ENCODE measurements at places on chromosomes 12 and 14.

GRCh38 chr12:93363841-93364297 is 13.9 kb upstream of the NUDT4 start:
- no peak for DNase-seq

GRCh38 chr12:2834581-2835491 is at the start of gene NRIP2:
TSS of gene NRIP2 (minus strand) at chr12:2835035. CDS start at chr12:2834983, 52 bp downstream.
- DNase-seq, result no peak

- DNase-seq, result no peak
These were observed 2.8 kb upstream of the IFNG start for GRCh38 chr12:68162374-68162773.

GRCh38 chr12:62817556-62818271 is 117.2 kb downstream of the PPM1H start:
- no peak for DNase-seq

DNA sequence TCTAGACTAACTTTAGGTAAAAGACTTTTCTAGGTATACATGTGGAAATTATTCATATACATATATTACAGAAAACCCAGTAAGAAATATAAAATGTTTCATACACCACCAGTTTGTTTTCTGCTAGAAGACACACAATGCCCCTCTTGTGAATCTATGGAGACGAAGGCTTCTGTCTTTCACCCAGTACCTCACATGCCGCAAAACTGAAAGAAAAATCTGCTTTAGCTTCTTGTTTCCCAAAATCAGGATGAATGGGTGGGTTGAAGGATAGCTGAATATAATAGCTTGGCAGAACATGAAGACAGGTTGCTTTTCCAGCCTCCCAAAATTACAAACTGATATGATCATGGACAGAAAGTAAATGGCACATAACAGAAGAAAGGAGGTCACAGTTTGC is 1.3 kb downstream of the TAS2R30 start:
- DNase-seq, result no peak

DNA sequence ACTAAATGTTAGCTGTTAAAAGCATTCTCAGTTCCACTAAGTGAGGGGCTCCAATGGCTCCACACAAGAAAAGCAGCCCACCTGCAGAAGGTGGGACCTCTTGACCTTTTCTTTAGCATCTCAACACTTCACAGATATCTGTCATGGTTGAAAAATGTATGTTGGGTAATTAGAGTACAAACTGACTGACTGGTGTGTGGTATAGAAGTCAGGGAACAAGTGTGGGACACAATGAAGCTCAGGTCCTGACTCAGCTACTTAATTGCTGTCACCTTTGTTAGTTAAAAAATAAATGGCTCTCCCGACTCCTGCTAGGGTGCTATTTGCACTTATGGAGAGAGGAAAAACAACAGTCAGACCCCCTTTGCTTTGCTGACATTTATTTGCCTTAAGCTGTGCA is 299.0 kb downstream of the TTC6 start:
- no peak for DNase-seq

- no peak for DNase-seq
These were observed 168.6 kb downstream of the TMTC3 start for GRCh38 chr12:88310666-88311065.

Data from NCI-H1436 (cell line).